KG1 (cell line): ENCODE measurements at places on chromosomes 7 and 10.
A peak's percentile ranks its signal among the peaks of the same experiment; 100 is the strongest.

- DNase-seq: no peak
Measured at GRCh38 chr10:70932392-70933196, 44.2 kb upstream of the PCBD1 start.

DNA sequence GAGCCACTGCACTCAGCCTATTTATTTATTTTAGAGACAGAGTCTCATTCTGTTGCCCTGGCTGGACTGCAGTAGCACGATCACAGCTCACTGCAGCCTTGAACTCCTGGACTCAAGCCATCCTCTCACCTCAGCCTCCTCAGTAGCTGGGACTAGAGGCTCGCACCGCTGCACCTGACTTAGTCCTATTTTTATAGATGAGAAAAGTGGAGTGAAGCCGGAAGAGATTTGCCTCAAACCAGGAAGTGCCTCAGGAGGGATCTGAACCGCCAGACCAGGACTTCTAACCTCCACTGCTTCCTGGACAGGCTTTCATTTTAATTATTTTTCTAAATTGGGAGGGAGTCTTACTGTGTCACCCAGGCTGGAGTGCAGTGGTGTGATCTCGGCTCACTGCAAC lies 17.5 kb upstream of the CLIP2 start:
- peak; percentile 22 for DNase-seq

- no peak for DNase-seq
Measured at GRCh38 chr7:38296059-38296857, 22.8 kb upstream of the TARP start.

DNA sequence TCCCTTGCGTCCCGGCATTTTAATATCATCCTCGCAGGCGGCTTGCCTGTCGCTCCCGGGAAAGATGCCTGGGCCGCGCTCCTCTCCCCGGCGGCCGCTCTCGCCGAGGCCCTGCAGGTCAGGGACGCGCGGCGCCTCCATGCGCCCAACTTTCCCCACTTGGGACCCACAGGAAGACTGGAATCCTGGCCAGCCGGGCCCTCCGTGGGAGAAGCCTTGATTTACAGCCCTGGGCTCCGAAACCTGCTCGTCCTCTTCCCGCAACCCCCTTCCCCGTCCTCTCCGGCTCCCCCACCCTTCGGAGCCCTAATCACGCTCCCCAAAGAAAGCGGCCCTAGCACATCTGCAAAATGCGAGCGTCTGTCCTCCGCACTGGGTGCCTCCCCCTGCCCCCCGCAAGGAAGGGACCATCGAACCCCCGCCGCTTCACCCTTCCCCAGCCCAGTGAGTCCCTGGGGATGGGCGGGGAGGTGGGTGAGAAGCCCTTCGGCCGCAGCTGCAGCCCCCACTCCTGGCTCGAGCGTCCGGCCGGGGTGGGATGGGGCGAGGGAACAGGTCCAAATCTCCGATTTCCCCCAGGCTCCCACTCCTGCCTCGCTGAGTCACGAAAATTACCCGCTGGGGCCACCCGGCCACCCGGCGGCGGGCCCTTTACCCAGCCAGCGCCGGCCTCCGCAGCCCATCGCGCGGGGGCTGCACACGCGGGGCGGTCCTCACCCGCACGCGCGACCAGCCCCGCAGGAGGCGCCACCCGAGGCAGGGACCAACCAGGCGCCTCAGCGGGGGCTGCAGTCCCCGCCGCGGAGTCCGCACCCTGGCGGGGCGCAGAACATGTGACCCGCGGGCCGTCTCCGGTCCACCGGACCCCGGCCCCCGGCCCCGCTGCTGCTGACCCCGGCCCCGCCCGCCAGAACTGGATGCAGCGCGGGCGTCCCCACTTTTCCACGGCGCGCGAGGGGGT lies 695 bp downstream of the HSPA12A start:
- no peak for DNase-seq

DNA sequence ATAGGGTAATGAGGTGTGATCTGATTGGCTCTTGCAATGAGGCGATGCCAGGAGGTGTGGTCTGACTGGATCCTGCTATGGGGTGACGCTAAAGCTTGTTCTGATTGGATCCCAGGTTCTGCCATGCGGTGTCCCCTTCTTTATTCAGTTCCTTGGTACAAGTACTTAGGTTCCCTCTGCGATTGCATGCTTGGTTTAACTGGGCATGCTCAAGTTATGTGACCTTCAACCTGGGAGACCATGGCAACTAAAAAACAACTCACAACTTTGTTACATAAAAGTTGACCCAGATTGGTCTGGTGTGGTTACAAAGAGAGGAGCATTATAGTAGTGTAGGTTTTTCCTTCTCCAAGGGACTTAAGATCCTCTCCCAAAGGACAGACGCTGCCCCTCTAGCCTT lies 49.5 kb upstream of the DNAJC1 start:
- DNase-seq: no peak

DNA sequence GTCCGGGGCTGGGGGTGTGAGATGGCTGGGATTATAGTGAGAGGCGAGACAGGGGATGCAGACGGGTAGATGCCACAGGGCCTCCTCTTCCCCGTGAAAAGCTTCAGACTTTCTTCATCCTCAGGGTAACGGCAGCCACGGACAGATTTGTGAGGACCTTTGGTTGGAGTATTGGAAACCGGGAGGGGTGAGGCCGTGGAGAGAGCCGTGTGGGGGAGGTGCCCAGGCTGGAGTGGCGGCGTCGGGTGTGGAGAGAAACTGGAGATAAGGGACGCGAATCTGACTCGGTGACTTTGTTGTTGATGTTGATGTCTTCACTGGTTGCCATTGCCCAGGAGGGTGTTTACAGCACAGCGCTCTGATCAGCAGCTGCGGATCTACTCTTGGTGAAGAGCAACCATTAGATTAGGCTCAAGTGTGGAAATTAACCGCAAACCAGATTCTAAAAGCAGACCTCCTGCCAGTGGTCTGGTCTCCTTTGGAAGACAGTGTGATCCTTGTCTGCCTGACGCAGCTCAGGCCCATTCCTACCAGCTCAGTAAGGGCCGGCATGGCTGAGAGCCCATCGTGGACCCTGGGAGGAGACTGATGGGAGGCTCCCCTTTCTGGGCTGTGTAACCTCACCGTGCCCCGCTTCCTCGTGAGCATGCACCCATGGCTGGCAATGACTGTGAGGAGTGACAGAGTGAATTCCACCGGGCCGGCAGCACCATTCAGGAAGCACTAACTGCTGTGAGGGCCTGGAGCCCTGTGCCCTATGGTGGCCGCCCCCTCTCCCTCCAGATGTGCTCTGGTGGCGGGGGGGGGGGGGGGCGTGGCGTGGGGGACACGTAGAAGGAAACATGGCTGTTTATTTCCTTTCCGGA lies 90.3 kb downstream of the INPP5A start:
- DNase-seq: no peak

DNA sequence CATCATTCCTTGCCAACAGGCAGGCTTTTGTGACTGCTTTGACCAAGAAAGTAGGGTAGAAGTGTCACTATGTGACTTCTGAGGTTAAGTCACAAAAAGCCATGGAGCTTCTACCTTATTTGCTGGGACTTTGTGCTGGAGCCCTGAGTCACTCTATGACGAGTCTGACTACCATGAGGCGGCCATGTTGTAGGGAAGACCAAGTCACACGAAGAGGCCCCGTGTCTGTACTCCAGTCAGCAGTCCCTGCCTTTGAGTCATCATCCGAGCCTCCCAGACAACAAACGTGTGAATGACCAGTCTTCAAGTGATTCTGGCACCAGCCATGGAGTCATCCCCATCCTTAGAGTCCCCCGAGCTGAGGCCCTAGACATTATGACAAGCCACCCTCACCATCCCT lies 3.5 kb upstream of the MYL10 start:
- no peak for DNase-seq

DNA sequence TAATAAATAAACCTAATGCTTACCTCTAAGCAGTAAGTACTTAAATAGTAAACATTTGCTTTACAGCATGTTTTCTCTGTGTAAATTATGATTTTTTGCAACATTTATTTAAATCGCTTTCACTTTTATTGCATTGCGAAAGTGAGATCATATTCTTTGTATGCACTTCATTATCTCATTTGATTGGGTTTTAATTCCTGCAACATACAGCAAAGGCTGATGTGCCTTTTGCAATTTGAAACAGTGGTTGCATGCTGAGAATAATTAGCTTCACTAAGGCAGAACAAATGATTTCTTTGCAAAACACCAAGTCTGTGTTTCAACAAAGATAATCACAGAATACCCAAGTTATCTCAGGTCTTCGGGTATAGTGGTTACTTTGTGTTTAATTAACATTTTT lies 16.3 kb upstream of the THSD7A start:
- DNase-seq: no peak

GRCh38 chr7:3573151-3573550 lies 272.1 kb downstream of the SDK1 start:
- DNase-seq: no peak

GRCh38 chr10:2953495-2953894 lies 113.9 kb upstream of the PFKP start:
- no peak for DNase-seq

GRCh38 chr7:45922810-45923209 lies 1.7 kb upstream of the IGFBP3 start:
- no peak for DNase-seq

DNA sequence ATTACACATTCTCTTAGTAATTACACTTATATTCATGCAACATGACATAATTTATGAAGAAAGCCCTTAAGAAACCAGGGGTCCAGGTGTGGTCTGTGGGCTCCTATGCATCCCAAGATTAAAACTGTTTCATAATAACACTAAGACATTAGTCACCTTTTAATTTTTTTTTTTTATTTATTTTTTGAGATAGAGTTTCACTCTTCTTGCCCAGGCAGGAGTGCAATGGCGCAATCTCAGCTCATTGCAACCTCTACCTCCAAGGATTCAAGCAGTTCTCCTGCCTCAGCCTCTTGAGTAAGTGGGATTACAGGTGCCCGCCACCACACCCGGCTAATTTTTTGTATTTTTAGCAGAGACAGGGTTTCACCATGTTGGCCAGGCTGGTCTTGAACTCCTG lies 12.5 kb downstream of the GDI2 start:
- DNase-seq: no peak

DNA sequence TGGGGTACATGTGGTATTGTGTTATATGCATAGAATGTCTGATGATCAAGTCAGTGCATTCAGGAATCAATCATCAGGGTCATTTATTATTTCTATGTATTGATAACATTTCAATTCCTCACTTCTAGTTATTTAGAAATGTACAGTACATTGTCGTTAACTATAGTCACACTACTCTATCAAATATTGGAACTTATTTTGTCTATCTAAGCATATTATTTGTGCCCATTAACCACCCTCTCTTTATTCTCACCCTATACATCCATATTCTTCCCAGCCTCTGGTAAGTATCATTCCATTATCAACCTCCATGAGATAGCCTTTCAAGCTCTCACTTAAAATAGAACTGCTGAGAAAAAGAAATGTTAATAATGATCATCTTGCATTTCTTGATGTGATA lies 596.5 kb upstream of the POT1 start:
- DNase-seq: no peak

DNA sequence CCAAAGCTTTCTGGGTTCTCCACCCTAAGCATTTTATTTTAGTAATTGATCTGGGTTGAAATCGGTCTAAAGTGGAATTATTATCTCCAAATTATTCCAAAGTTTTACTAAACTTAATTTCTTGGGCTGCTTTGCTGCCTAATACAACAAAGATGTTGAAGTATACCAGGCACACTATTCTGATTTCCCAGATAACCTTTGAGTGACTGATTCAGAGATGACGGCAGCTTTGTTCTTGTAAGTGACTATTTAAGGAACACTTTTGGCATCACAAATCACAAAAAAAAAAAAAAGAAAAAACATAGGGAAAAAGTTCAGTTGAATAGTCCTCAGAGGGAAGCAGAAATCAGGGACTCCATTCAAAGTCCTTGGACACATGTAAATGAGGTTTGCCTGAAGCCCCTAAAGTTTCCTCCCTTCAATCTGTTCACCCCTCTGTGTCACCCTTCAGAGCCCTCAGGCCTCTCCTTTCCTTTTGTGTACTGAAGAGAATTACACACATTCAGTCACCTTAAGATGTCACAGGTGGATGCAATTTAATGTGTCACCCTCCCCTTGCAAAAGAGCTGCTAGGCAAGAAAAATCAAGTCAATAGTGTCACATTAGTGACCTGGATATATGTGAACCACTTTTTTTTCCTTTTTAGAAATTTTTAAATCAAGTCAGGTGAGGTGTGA lies 81.5 kb downstream of the RTKN2 start:
- no peak for DNase-seq

GRCh38 chr7:25495342-25496250 lies 267.3 kb upstream of the NPVF start:
- no peak for DNase-seq

DNA sequence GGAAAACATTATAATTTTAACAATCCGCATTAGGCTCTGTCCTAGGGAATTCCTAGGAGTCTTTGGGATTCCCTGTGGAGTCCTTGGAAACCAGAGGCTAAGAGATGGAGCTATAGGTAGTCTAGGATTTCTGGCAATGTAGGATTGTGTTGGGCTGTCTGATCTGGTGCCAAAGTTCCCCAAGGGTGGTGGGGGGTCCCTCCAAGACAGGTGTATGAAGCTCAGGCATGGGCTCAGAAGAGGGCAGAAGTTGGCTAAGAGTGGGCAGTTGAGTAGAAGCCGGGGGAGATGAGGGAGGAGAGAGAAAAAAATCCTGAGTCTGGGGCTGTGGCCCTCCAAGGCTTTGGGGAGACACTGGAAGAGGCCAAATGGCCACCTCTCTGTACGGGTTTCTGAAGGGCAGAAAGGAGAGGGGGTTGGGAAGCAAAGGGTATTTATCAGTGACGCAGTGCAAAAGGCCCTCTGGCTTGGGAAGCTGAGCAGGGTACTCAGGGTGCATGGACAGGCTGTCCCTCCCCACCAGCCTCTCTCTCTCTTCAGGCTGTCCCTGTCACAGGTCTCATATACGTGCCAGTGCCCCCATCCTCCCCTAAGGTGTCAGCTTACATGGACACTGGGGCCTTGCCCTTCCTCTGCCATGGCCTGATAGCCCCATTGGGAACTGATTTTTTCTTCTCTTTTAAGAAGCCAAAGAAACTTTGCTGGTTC lies 929 bp downstream of the HOXA6 start:
- no peak for DNase-seq

GRCh38 chr7:155698633-155699032 lies 54.2 kb downstream of the RBM33 start:
- no peak for DNase-seq

GRCh38 chr7:44080118-44080517 lies 2.2 kb downstream of the POLM start:
- DNase-seq: no peak

DNA sequence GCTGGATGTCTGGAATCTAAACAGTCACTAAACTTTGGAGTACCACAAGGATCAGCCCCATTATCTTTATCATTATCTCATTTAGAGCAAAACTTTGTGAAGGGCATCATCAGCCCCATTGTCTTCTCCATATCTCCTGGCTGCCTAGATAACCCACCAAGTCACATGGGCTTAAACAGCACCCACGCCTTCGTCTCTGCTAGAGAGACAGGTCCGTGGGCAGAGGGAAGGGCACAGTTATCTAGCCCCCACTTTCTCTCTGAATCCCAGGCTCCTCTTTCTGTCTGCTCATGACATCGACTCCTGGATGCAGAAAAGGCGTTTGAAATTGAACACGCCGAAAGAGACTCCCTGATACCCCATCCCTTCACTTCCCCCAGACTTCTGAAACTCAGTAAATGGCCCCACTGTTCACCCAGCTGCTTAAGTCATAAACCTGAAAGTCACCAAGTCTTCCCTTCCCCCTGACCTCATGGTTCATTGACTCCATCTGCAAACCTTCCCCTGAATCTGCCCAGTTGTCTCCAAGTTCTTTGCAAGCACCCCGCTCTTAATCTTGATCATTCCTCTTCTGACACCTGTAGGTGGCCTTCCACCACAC lies 20.9 kb upstream of the PARD3 start:
- DNase-seq: no peak

- DNase-seq: no peak
Measured at GRCh38 chr10:71116426-71116825, 95.9 kb upstream of the UNC5B start.

- DNase-seq: peak; percentile 19
Measured at GRCh38 chr7:36473454-36474282, 84.0 kb downstream of the ANLN start.
